T-helper 1 cell (primary cell): ENCODE measurements at places on chromosomes 1 and 21.

GRCh38 chr21:41562101-41563000 lies 54.4 kb upstream of the TMPRSS2 start:
- no peak for DNase-seq

- peak; percentile 70 for DNase-seq
These were observed 7.6 kb downstream of the EFNA3 start for GRCh38 chr1:155086128-155086741.

GRCh38 chr21:45110873-45111624 lies 36.7 kb downstream of the ADARB1 start:
- DNase-seq = no peak

DNA sequence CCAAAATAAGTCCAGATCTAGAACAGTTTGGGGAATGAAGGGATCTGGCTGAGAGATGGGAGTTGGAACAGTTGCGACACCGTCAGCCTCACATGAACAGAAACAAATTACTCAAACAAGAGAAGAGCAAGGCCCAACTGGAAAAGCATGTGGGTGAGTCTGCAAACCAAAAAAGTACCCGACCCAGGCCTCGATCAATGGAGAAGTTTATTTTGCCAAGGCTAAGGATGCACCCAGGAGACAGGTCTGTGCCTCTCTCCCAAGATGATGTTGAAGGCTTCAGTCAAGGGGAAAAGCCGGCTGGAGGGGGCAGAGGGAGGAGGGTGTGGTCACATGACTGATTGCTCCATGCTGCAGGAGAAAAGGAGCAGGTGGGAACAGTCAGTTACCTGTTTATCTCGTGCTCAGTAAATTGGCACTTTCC lies 42.3 kb downstream of the KRTAP10-1 start:
- DNase-seq = no peak

DNA sequence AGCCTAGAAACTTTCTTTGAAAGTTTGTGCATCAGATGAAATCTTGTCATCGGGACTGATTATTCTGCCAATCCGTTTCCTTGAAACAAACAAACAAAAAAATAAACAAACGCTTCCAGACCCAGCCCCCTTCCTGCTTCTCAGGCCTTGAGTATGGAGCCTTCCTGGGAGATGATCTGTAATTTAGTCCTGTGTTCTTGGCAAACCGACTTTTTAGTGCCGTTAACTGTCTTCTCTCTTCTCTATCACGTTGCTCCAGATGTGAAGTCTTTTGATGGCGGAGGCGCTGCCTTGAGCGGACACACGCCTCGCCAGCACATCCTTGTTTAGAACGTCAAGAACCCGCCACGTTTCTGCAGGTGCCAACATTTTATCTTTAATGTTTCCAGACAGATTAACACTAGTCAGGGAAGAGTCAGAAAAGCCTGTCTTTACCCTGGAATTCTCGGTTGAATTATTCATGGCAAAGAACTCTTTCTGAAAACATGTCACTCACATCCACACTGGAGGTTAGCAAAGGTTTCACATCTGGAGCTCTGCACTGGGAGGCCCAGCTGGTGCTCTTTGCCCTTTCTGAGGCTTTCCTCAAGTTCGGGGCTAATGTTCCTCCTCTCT lies 265.7 kb upstream of the C1orf174 start:
- no peak for DNase-seq

DNA sequence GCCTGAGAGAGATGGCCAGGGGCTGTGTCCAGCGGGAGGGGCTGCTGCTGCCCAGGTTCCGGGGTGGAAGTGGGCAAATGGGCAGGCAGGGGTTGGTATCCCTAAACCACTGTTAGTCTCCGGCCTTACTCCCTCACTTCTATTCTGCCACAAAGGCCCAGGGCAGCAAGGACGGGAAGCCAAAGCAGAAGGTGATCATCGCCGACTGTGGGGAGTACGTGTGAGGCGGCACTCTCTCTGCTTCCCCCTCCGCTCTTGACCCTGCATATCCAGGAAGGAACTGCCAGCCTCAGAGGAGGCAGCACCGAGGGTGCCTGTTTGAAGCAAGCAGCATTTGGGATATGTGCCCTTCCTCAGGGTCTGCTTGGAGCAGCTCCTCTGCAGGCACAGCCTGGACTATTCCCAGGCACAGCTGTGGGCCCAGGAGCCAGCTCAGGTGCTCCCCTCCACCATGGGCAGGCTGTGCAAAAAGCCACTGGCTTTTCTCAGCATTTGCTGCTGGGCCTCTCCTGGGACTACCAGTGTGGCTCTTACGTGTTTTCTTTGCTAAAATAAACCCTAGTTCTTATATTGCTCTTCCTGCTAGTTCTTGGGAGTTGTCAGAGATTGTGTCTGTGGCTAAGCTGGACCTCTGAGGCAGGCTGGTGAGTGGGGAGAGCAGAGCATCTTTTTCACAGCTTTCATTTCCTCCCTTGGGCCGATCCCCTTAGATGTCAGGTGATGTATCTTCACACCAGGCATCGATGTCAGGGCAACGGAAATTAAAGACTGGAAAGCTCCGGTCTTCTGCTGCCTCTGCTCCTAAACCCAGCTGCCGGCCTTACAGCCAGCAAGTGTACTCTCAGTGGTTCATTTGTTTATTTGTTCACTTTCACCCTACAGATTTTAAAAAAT lies 14.7 kb downstream of the PPIE start:
- no peak for DNase-seq

- DNase-seq = no peak
These were observed 4.0 kb upstream of the ZBTB40 start for GRCh38 chr1:22447621-22448111.

- DNase-seq = no peak
These were observed 6.6 kb downstream of the HEYL start for GRCh38 chr1:39632682-39633417.

DNA sequence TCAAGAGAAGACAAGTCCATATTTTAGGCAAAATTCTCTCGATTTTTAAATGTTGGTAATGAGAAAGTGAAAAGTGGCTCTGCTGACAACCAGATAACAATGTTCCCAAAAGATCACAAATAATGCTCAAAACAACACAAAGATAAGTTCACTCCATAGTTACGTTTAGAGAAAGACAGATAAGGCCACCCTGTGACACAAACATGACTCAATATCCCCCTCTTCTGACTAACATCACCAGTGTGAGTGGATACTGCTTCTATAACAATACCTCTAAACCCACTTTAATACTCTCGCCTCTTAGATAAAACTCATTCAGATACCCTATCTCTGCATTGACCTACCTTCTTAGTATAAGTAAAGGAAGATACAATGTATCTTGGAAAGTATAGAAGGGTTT lies 51.2 kb upstream of the RGS7 start:
- DNase-seq = no peak

GRCh38 chr1:230591678-230592077 lies 50.6 kb upstream of the COG2 start:
- no peak for DNase-seq

- DNase-seq = no peak
These were observed 220.3 kb upstream of the NFIA start for GRCh38 chr1:60861961-60862567.

- no peak for DNase-seq
These were observed 329.2 kb upstream of the C1orf87 start for GRCh38 chr1:60402816-60403215.

- DNase-seq = no peak
These were observed 6.8 kb upstream of the AADACL3 start for GRCh38 chr1:12709091-12709491.

DNA sequence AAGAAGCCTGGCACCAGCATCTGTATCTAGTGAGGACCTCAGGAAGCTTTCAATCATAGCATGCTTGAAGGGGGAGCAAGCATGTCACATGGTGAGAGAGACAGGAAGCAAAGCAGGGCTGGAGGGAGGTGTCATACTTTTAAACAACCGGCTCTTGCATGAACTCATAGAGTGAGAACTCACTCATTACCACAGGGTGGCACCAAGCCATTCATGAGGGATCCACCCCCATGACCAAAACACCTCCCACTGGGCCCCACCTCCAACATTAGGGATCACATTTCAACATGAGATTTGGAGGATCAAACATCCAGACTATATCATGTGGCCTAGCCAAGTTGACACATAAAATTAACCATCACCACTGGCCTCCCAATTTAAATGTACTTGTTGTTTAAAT lies 125.1 kb upstream of the KCND3 start:
- DNase-seq = no peak

DNA sequence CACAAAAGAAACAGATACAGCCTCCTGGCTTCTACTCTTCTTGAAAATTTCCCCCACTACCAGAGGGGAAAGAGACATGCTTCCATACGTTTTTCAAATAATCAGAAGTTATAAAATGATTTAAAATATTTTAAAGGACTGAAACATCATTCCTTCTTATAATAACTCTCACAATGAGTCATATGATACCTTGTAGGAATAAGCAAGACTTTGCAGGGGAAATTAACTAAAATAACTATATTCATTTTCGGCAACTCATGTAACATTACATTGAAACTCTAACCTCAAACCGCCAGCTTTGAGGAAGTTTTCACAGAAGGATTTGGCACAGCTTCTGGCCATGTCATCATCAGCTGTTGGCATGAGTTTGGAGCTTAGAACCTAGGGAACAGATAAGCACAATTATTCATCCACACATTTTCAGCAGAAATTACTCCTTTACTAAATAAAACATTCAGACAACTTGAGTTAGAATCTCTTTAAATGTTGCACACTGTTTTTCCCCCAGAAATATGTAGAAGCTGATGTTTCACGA lies 85.9 kb downstream of the USP24 start:
- no peak for DNase-seq

DNA sequence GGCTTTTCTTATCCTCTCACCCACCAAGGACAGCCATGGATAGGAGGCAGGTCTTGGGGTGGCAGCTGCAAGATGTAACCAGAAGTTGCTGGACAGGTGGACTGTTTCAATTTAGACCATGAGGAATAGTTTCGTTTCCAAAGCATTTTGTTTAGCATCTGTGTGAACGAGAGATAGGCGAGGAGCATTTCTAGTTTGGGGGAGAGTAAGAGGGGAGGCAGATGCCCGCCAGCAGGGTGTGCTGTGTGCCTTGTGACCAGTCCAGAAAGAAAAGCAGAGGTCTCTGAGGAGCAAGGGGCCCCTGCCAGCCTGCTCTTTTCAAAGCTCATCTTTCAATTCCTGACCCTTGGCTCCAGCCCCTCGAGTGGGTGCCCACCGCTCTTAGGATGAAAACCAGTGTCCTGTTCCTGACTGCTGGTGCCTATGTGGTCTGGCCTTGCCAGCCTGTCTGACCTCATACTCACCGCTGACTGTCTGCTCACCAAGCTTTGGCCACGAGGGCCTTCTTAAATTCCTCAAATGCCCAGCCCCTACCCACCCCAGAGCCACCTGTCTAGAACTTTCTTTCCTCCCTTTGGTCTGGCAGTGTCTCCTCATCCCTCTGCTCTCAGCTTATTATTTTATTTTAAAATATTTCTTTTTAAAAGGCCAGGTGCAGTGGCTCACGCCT lies 8.5 kb downstream of the SERINC2 start:
- DNase-seq = no peak

DNA sequence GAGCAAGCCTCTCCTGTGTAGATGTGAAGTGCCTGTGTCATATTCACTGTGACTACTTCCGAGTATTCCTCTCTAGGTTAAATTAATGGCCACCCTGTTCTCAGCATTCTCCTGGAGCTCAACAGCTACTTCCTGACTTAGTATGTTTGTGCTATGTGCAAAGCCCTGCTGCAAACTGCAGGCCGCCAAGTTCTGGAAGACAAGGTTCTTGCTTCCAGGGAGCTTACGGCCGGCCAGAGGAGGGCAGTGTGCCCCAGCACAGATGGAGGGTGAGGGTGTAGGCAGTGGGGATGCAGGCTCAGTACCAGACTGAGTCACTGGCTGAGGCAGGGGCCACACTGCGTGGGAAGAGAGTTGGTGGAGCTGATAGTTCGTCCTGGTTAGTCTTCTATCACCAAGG lies 43.2 kb downstream of the ELK4 start:
- no peak for DNase-seq

GRCh38 chr1:160325252-160325651 lies 17.8 kb downstream of the COPA start:
- DNase-seq = no peak

- no peak for DNase-seq
These were observed 59.2 kb downstream of the HTR6 start for GRCh38 chr1:19723874-19724273.

DNA sequence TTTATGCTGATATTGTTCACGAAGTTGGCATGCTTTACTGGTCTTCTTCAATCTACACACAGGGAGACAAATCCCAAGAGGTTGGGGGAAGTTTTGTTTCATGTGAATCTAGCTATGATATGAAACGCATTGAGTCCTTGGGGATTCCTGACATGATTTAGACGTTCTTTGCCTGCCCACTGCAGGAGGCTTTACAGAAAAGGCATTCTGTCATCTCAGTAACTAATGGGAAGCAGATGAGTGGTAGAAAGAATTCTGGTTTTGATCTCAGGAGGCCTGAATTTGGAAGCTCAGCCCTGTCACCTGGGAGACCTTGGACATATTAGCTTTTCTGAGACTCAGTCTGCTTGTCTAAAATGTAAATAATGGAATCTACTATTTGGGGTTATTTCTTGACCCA lies 383.0 kb upstream of the NFIA start:
- no peak for DNase-seq

DNA sequence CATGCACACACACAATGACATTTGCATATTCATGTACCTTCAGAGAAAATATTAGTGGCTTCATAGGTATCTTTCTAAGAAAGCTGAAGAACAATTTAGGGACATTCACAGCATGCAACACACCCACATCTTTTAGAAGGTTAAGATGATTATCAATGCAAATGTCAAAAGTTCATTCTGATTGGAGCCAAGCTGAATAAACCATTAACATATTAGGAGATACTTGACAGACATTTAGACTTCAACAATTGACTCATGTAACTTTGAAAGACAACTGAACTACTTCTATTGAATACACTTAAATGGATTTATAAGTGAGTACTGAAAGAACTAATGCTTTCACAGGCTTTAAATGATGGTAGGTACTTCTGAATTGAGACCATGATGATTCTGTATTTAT lies 111.1 kb downstream of the LHX8 start:
- no peak for DNase-seq

GRCh38 chr1:84255582-84255981 lies 45.9 kb upstream of the SAMD13 start:
- DNase-seq = no peak

- DNase-seq = no peak
These were observed 10.8 kb upstream of the PSMD4 start for GRCh38 chr1:151243683-151244216.
